ENCODE measurements at places on chromosomes 2 and 18.

GRCh38 chr2:54439582-54439981 lies 16.5 kb upstream of the SPTBN1 start:
- H3K27me3 ChIP-seq = peaks cover 2% of the 10 kb centered on the region
- DNase-seq = no peak
- no peaks in the 10 kb centered on the region for H3K36me3 ChIP-seq
- no peak overlapping the region for H3K27ac ChIP-seq

DNA sequence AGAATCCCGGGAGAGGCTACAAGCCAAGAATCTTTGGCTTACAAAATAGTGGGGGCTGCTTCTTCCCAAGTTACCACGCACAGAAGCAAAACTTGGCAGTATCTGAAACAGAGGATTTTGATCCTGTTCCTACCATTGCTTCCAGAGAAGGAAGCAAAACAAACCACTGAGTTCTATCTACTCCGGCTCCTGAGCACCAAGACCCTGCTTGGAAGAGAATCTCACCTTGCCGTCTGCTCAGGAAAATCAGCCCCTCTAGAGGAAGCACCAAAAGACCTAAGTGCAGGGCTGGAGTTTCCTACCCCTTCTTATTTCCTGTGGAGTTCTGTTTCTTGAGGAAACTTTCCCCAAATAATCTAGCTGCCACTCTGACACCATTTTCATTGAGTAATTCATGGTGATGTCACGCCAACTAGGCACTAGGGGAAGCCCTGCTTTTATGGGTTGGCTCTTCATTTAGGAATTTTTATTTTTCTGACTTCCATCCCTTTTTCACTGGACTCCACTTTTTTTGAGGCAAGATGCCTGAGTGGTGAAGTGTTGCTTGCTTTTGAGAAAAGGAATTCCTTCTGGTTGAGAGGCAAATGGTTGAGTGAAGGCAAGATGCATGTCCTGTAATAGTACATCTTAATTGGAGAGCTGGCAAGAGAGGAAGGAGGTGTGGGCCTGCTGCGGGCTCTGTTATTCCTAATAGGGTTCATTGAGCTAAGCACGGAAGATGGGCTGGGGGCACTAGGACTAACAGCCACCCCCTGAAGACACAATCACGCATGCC lies 36.8 kb upstream of the EML4 start:
- H3K27ac ChIP-seq = peak overlapping the region; percentile 90
- H3K4me3 ChIP-seq = peak overlapping the region; percentile 77
- peaks cover 91% of the 10 kb centered on the region for H3K4me1 ChIP-seq
- no peak for DNase-seq

DNA sequence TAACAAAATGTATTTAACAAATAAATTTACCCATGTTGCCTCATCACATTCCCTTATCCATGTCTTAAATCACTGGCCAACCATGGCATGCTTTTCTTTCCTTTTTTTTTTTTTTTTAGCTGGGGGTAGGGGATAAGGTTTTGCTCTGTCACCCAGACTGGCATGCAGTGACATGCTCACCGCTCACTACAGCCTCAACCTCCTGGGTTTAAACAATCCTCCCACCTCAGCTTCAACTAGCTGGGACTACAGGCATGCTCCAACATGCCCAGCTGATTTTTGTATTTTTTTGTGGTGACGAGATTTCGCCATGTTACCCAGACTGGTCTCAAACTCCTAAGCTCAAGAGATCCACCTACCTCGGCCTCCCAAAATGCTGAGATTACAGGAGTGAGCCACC lies 266.4 kb downstream of the THSD7B start:
- H3K27me3 ChIP-seq = no peaks in the 10 kb centered on the region
- H3K4me3 ChIP-seq = no peak overlapping the region
- H3K27ac ChIP-seq = no peak overlapping the region
- DNase-seq = no peak
- H3K4me1 ChIP-seq = no peaks in the 10 kb centered on the region

GRCh38 chr2:133666621-133667020 lies 98.4 kb upstream of the NCKAP5 start:
- no peaks in the 10 kb centered on the region for H3K4me1 ChIP-seq
- H3K36me3 ChIP-seq = no peaks in the 10 kb centered on the region
- no peaks in the 10 kb centered on the region for H3K27me3 ChIP-seq

GRCh38 chr2:23323917-23324680 lies 60.9 kb upstream of the KLHL29 start:
- peaks cover 23% of the 10 kb centered on the region for H3K27me3 ChIP-seq
- no peak overlapping the region for H3K27ac ChIP-seq
- no peaks in the 10 kb centered on the region for H3K4me1 ChIP-seq
- no peaks in the 10 kb centered on the region for H3K36me3 ChIP-seq

GRCh38 chr18:45066210-45066609 lies 385.5 kb downstream of the SETBP1 start:
- no peaks in the 10 kb centered on the region for H3K4me1 ChIP-seq
- peaks cover 4% of the 10 kb centered on the region for H3K36me3 ChIP-seq
- H3K27ac ChIP-seq = no peak overlapping the region
- no peak for DNase-seq
- no peaks in the 10 kb centered on the region for H3K27me3 ChIP-seq

- peaks cover 7% of the 10 kb centered on the region for H3K27me3 ChIP-seq
- H3K36me3 ChIP-seq = no peaks in the 10 kb centered on the region
- no peaks in the 10 kb centered on the region for H3K4me1 ChIP-seq
- H3K27ac ChIP-seq = no peak overlapping the region
Measured at GRCh38 chr2:159144776-159145614, 141.5 kb downstream of the WDSUB1 start.

DNA sequence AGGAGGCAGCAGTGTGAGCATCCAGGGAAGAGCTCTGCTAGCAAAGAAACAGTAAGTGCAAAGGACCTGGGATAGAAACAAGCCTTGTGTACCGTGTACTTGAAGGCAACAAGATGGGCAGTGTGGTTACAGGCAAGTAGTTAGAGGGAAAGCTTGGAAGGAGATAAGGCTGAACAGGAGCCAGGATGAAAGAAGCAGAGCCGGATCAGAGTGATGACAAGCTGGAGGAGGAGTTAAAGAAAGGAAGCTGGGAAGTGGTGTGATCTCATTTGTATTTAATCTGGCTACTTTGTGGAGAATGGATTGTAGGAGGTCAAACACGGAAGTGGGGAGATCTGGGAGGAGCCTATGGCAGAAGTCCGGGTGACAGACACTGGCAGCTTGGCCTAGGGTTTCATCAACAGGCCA lies 44.7 kb upstream of the VPS54 start:
- H3K36me3 ChIP-seq = no peaks in the 10 kb centered on the region
- H3K4me3 ChIP-seq = no peak overlapping the region
- DNase-seq = no peak

Measured in activated CD4-positive, alpha-beta memory T cell treated with anti-CD3 and anti-CD28 coated beads for 36 hours (primary cell).